ENCODE measurements at places on chromosomes 7 and 10.

DNA sequence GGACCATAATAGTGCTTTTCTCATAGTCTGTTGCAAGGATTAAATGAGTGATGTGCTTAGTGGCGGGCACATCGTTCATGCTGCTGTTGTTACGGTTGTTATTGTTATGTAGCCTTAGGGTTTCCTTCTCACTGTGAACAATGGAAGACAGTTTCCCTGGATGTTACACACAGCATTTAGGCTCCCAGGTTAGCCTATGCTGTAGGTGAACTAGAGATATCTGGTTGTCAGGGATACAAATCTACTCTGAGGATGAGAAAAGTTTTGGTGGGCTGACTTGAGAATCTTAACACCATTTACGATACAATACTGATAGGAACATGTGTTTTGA is 14.7 kb downstream of the SH3PXD2A start:
- no peak for DNase-seq

- no peak for DNase-seq
Measured at GRCh38 chr10:88455831-88456230, 127.3 kb downstream of the RNLS start.

DNA sequence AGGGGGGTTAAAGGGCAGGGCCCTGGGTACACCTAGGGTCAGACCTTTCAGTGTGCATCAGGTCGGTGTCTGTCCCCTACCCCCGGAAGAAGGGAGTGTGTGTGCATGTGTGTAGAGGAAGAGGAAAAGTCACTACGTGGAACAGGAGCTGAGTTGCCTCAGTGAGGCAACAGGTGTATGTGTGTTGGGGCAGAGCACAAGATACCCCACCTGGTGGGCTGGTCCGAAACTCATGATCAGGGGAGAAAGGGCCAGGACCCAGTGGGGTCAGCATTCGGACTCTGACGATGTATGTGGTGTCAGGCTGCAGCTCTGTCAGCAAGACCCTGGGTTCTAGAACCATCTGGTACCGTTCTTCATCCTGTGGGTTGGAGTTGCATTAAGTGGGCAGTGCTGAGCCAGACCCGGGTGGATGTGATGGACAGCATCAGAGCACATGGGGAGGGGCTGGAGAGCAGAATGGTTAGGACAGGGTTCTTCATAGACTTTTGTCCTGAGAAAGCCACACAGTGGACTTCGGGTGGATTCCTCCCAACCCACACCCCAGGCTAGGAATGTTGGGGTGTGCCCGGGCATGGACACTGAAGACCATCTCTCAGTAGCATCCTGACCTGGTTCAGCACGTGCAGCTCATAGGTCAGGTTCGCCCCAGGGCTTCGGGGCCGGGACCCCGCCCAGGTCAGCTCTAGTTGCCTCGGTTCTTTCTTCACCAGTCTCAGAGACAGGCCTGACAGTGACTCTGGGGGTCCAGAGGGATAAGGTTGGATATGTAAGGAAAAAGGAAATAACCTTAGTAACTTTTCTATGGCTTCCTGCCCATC is 10.7 kb downstream of the EPHA1 start:
- no peak for DNase-seq

DNA sequence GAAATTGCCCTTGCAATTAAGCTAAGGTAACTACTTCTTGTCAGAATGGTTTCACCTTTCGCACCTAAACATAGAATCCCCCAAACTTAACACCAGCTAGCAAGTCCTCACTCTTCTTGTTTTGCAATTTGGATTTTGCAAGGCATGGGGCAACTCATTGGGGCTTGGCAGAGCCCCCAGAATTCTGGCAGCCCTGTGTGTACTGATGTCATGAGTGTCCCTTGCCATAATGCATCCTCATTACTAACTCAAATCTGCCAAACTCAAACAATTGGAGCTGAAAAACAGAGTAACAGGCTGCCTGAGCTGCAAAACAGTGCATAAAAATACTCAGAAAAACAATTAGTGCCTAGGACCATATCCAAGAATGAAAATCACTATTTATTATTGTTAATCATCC is 7.9 kb upstream of the XPNPEP1 start:
- DNase-seq, result no peak

DNA sequence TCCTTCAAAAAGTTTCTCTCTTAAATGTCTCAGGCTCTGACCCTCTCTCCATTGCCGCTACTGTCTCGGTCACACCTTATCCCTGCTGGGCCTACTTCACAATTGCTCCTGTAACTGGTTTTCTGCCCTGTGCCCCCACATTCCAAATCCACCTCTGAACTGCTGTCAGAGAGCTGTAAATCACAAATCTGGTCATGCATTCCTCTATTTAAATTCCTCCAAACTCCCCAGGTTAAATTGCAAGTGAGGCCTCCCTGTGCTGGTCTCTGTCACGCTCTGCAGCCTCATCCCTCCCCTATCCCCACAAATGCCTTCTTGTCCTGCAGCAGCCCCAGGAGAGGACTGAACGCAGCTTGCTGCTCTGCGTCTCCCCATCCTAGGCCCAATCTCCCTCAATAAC is 40.4 kb upstream of the CDCA7L start:
- DNase-seq, result no peak

GRCh38 chr10:109774121-109774440 is 149.2 kb downstream of the XPNPEP1 start:
- DNase-seq, result no peak

GRCh38 chr7:158543840-158544239 is 43.8 kb downstream of the PTPRN2 start:
- DNase-seq, result no peak

DNA sequence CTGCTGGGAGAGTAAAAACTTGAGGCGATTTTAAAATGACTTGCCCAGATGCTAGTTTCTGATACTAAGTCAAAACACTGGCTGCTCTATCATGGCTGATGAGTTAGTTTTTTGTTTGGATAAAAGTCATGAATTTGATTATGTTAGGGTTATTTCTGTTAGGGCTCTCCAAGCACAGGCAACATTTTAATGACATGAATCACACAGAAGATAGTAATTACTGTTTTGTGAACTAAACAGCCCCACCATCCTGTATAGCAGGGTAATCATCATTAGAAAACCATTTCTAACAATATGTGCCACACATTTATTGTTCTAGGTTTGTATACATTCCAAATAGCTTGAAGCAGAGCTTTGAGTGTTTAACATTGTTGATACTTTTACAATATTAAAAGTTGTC is 750.3 kb downstream of the ANKRD7 start:
- DNase-seq, result no peak

GRCh38 chr10:78844960-78845607 is 223.7 kb upstream of the ZMIZ1 start:
- no peak for DNase-seq

DNA sequence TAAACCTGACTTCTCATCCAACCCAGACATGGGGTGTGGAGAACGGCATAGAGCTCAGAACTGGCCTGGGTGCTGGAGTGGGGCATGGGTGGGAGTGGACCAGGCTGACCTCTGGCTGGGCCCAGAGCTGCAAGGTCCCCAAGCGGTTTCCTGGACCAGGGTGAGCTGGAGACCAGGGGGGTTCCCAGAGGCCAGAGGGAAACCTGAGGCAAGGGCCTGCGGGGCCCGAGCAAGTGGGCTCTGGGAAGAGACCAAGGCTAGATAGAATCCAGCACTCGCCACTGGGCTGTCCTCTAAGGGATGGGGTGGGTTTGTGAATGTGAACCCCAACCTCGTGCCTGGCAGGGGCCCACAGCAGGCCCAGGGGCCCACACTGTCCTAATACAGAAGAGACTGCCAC is 39.4 kb upstream of the RET start:
- DNase-seq, result no peak

- peak; percentile 53 for DNase-seq
Measured at GRCh38 chr10:43396928-43397624, 11.9 kb downstream of the HNRNPF start.
